Aorta (tissue), 5 donors: ENCODE measurements at places on chromosomes 11 and 22. TPM values are rescaled to one million over a fixed set of nuclear protein-coding genes. Genes with fewer than 3 reads are reported as not detected.

DNA sequence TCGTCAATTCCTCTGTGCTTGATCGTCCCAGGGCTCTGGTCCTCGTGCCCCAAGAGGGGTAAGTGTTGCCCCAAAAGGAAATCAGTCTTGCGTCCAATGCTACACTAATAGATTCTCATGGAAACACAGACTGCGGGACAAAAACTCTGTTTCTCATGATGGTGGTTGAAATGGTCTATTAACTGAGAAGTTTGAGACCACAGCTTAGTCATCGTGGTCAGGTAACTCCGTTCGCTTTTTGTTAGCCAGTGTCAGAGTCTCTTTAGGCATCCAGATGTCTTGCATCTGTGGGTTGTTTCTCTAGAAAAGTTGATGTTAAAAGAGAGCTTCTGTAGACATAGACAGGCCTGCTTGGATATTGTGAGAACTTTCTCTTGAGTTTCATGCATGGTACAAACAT is 104.6 kb upstream of the SORL1-AS1 start:
- DNase-seq = no peak

- peak; percentile 92 for DNase-seq
Observed at GRCh38 chr11:66883016-66883965, 26.4 kb downstream of the LRFN4 start.

DNA sequence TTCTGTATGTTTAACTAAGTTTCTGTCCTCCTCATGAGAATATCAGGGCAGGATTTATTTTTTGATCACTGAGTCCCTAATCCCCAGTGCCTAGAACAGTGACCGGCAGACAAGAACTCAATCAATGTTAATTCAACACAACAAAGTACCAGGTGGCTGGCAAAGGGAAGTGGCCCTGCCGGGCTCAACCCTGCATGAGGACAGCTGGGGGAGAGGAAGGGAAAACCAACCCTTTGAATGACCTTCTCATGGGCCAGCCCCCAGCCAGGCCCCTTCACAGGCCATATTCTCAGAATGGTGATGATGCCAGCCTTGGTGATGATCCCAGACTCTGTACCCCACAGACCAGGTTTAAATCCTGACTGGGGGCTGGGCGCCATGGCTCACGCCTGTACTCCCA is 1.4 kb upstream of the MFNG start:
- DNase-seq = no peak

- no peak for DNase-seq
Observed at GRCh38 chr11:122137078-122137793, 21.2 kb upstream of the BLID start.

- DNase-seq = no peak
Observed at GRCh38 chr11:6667733-6668374, 12.2 kb upstream of the DCHS1 start.

GRCh38 chr11:19819148-19819547 is 106.5 kb downstream of the NAV2 start:
- DNase-seq = no peak

DNA sequence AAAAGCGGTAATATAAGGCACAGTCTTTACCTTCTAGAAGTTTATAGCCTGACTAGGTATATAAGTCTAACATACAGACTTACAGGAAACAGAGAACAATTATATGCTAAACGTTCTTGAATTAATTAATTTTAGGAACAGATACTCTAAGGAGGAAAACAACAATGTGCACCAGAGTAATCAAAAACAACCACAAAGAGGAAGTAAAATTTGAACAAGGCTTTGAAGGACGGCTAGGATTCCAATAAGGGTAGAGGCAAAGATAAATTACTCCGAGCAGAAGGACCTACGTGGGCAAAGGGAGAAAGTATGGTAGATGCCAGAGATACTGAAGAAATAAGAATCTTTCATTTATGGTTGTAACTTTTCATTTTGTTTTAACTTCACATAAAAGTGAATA is 54.4 kb downstream of the ENTHD1 start:
- DNase-seq = no peak

DNA sequence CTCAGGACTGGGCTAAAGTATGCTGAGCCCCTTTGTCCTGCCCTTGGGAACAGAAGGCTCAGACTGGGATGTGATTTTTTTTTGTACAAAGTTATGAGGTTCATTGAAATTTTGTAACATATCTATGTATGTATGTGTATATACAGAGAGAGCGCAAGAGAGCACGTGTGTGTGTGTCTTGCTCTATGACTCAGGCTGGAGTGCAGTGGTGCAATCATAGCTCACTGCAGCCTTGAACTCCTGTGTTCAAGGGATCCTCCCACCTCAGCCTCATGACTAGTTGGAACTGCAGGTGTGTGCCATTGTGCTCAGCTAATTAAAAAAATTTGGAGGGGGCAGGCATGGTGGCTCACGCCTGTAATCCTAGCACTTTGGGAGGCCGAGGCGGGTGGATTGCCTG is 5.7 kb downstream of the TMEM25 start:
- no peak for DNase-seq

GRCh38 chr11:60150279-60150678 is 32.6 kb downstream of the MS4A6A start:
- DNase-seq = no peak

- DNase-seq = no peak
Observed at GRCh38 chr11:16737818-16738192, 642 bp upstream of the C11orf58 start.

DNA sequence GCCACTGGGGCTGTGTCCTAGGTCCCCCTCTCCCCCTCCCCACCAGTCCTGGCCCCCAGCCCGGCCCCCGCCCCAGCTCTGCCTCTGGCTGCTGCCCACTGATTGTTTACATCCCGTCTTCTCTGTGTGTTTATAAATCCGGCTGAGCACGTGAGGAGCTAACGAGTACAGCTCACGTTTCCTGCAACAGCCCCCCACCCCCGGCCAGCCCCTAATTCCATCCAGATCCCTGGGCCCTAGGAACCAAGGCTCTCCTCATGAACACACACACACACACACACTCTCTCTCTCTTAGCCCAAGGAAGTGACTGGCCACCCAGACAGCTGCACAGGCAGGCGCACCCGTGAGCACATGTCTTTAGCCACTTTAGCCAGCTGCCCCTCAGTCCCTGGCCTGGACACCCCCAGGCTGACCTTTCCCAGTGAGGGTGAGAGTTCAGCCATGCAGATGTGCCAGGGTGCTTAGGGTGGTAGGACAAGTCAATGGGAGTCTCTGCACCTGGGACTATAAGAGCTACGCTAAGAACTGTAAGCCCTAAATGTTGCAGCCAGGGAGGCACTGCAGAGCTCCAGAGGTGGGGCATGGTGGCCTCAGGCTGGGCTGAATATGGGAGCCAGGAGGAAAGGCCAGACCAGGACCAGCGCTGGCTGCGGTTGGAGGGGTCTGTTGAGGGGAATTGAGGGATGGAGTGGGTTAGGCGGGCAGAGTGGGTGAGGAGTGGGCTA is 2.9 kb downstream of the CLCF1 start:
- DNase-seq = no peak

GRCh38 chr11:6488342-6488741 is 7.0 kb downstream of the TIMM10B start:
- DNase-seq = no peak

DNA sequence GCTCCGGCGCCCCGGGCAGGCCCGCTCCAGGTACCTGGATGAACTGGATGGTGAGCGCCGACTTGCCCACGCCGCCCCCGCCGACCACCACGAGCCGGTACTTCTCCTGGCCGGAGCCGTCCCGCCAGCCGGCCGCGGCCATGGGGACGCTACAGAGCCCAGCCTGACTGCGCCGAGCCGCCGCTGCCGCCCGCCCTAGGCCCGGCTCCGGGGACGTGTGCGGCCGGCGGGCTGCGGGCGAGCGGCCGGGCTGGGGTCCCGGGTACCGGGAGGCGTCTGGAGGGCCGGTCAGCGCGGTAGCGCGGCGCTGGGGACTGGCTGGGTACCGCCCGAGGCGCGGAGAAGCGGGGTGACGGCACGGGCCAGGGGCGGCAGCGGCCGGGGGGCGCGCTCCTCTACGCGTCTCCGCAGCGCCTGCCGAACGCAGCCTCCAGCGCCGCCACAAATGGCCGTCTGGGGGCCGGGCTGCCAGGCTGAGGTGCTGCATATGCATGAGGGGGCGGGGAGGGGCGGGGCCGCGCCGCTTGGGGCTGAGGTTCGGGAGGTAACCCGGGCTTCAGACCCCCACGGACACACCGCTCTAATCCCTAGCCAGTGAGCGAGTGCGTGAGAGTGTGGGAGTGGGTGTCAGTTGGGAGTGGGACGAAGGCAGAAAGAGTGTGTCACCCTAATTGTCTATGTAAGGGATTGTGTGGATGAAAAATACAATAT is at the start of gene RRAS2:
Gene RRAS2 (minus strand): TSS at position 455 of the 711 bp plus-strand sequence. CDS start 313 bp downstream, at position 142.
- peak; percentile 75 for DNase-seq

- DNase-seq = no peak
Observed at GRCh38 chr11:59416613-59417012, 9.6 kb downstream of the OR5A2 start.

DNA sequence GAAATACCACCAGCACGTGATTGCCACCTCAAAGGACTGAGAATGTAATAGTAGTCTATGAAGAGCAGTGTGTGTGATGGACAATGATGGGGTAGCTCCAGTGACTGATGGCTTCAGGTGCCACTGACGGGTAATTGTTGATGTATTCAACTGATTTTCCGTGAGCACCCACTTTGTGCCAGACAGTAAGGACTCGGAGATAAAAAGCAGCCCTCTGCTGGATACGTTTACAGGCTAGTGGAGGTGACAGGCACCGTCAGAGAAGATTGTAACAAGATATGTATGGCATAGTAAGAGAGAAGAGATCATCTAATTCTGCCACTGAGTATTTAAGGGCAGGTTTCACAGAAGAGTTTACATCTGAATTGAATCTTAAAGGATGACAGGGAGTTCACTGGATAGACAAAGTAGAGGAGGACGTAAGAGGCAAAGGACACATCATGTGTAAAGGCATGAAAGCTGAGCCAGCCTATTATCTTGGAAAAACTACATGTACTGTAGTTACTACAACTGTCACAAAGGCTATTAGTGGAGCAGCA is 1.1 kb upstream of the ENTHD1 start:
- no peak for DNase-seq

GRCh38 chr22:40449676-40450035 is 79.3 kb downstream of the SGSM3 start:
- no peak for DNase-seq

- DNase-seq = peak; percentile 93
Observed at GRCh38 chr22:36156515-36157419, 3.8 kb downstream of the APOL3 start.

- DNase-seq = no peak
Observed at GRCh38 chr11:1908618-1909017, 10.9 kb upstream of the TNNT3 start.

DNA sequence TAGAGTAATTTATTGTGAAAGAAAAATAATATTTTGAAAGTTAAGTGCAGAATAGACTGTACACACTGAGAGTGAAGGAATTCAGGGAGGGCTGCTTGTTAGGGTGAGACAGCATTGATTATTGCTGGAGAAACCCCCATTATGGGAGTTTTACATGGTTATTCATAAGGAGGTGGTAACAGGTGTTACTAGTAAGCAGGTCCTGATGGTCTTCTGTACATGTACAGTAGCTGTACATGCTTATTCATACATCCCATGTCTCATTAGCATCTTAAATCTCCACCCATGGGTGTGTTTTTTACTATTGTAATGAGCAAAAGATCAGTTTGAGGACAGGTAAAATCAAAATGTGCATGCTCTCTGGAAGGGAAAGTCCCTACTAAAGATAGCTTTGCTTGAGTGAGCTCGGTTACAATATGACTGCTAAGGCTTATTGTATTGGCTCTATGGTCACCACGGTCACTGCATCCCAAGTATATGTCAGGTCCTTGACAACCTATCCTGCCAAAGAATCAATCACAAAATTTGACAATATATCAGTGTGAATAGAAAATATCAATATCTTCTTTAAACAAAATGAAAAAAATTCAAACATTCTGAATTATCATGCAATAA is 6.2 kb downstream of the KDM4F start:
- no peak for DNase-seq

DNA sequence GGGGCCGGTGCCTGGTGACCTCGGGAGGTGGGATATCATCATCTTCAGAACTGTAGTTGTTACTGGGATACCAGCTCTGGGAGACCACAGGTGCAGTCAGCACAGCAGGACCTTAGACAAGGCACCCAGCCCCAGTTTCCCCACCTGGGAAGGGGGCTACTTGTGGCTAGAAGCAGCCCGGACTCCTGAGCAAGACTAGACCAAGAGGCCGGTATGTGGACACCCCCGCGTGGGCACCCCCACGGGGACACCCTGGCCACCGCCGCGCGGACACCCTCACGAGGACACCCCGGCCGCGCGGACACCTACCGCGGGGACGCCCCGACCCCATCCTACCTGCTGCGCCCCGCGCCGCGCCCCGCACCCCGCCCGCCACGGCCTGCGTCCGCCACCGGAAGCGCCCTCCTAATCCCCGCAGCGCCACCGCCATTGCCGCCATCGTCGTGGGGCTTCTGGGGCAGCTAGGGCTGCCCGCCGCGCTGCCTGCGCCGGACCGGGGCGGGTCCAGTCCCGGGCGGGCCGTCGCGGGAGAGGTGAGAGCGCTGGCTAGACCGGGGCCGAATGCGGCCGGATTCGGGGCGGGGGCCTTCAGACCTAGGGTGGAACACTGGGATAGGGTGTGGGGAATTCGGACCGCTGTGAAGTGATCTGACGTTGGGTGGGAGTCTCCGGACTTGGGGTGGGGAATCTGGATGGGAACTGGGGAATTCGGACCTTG is at the start of the genes COMT and TXNRD2:
Gene COMT (plus strand): TSS at position 408 of the 718 bp plus-strand sequence. CDS start 20,755 bp downstream, outside the sequence.
Gene TXNRD2 (minus strand): TSS at position 454 of the 718 bp plus-strand sequence. CDS start 15 bp downstream, at position 439.
- peak; percentile 92 for DNase-seq

- DNase-seq = no peak
Observed at GRCh38 chr11:130101661-130102060, 32.0 kb downstream of the APLP2 start.

GRCh38 chr11:11844272-11844671 is 2.5 kb downstream of the USP47 start:
- DNase-seq = no peak

DNA sequence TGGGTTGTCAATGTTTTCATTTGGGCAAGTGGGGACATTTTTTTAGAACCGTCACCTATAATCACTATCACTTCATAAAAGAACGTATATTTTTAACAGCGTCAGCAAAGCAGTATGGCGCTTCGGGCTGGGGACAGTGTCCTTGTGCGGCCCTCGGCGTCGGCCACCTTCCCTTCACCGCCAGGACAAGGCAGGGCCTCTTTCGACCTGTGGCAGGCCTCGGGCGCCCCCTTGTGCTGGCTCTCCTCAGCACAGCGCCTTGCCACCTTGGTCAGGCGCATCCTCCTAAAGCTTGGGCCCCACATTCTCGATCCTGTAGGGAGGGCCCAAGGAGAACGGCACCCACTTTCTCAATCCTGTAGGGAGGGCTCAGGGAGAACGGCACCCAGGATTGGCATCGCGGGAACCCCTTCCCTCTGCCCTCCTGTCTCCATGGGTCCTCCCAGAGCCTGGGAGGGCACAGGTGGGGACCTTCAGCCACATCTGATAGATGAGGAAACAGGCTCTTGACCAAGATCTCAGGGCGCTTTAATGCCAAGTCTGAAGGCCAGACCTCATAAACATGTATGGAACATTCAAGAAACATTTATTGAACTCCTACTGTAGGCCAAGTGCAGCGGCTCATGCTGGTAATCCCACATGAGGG is 11.5 kb upstream of the FADD start:
- DNase-seq = peak; percentile 86

The MYOD1 gene
- not detected for total RNA-seq

The GSC2 gene
- not detected for total RNA-seq

The CRYBA4 gene
- not detected for total RNA-seq

The TMPRSS13 gene
- total RNA-seq = 0.54 TPM

The SPTY2D1 gene
- 19.9 TPM for total RNA-seq

The GSTT4 gene
- total RNA-seq = not detected

The TRIM49 gene
- not detected for total RNA-seq

The TREH gene
- not detected for total RNA-seq

The PACS1 gene
- total RNA-seq = 119 TPM

The C1QTNF4 gene
- 2.3 TPM for total RNA-seq

The TNNT3 gene
- 8.8 TPM for total RNA-seq

The BATF2 gene
- 3.6 TPM for total RNA-seq

The DDIAS gene
- 3.1 TPM for total RNA-seq

The PAMR1 gene
- total RNA-seq = 2.3 TPM

The B4GALNT4 gene
- total RNA-seq = 3.2 TPM
